ENCODE measurements at places on chromosomes 1 and 21.

GRCh38 chr1:169928438-169929209, 34.9 kb upstream of the SCYL3 start:
- DNase-seq: no peak

DNA sequence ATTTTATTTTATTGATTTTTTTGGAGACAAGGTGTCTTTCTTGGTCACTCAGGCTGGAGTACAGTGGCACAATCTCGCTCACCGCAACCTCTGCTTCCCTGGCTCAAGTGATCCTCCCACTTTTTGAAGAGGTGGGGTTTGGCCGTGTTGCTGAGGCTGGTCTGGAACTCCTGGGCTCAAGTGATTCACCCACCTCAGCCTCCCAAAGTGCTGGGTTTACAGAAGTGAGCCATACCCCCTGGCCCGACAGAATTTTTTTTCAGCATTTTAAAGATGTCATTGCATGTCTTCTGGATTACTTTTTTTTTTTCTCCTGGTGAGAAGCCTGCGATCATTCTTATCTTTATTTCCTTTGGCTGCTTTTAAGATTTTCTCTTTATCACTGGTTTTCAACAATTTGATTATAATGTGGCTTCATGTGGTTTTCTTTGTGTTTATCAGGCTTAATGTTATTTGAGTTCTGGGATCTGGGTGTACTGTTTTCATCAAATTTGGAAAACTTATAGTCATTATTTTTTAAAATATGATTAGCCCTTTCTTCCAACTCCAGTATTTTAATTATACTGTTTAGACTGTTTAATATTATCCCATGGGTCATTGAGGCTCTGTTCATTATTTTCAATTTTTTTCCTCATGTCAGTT, 23.1 kb upstream of the PTBP2 start:
- DNase-seq: no peak

- no peak for DNase-seq
Measured at GRCh38 chr1:166843769-166844596, 4.7 kb downstream of the POGK start.

DNA sequence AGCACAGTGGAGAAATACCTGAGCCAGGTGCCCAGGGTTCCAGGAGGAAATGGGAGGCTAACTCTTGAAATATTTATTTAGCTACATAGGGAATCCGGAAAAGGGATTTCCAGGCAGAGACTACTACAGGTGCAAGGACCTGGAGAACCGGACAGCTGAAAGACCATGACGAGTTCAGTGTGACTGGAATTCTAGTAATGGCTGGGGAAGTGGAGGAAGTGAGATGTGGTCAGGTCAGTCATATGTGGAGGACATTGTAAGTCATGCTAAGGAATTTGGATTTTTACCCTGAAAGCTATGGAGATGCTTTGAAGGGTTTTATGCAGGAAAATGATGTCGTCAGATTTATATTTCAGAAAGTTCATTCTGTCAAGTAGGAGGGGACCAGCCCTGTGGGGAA, 1.8 kb downstream of the CAP1 start:
- DNase-seq: no peak

DNA sequence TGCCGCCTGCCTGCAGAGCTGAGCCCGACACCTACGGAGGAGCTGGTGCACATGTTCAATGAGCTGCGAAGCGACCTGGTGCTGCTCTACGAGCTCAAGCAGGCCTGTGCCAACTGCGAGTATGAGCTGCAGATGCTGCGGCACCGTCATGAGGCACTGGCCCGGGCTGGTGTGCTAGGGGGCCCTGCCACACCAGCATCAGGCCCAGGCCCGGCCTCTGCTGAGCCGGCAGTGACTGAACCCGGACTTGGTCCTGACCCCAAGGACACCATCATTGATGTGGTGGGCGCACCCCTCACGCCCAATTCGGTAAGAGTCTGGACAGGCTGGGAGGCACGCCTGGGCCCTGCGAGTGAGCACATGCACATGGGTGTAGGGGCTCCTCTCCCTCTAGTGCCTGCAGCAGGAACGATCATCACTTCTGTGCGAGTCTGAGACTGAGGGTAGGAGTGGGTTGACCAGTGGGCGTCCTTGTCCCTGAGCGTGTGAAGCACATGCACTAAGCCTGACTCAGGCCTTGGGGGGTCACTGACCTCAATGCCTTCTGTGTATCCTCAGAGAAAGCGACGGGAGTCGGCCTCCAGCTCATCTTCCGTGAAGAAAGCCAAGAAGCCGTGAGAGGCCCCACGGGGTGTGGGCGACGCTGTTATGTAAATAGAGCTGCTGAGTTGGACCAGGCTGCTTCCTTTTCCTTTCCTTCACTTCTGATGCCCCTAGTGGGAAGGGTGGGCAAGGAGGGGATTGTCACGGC, 6.9 kb downstream of the DMAP1 start:
- DNase-seq: no peak

DNA sequence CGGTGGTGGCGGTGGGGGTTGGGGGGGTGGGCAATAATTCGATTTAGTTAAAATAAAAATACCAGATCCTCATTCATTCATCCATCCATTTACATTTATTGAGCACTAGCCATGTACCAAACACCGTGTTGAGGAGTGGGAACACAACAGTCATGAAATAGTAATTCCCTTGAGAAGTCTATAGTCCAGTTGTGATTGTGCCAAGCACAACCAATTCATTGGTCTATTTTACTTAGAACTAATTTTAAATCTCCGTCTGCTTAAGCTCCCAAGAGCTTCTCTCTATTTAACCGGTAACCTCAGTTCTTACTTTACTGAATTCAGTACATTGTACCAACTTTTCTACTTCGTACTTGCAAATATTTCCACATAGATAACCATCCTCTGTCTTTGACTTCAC, 38.4 kb downstream of the WARS2 start:
- DNase-seq: no peak

DNA sequence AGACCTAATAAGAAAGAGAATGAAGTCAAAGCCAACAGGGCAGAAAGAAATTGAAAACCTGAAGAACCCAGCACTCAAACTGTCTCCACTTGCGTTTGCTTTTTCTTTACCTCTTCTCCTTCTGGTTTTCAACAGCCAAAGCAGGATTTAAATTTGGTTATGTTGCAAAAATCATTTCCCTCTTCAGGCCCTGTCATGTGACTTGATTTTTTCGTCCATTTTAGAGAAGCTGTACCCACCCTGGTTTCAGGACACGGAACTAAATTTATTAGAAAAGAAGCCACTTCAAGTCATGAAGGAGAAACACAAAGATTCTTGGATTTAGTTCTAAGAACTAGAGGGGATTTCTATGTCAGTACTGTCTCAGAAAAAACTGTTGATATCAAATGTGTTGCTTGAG, 1.0 kb upstream of the SYNJ1 start:
- no peak for DNase-seq

- DNase-seq: no peak
Measured at GRCh38 chr1:197837911-197838310, 62.6 kb upstream of the DENND1B start.

GRCh38 chr1:156809711-156810366, 6.8 kb downstream of the SH2D2A start:
- no peak for DNase-seq

GRCh38 chr1:155263067-155263466, 907 bp upstream of the SCAMP3 start:
- no peak for DNase-seq

DNA sequence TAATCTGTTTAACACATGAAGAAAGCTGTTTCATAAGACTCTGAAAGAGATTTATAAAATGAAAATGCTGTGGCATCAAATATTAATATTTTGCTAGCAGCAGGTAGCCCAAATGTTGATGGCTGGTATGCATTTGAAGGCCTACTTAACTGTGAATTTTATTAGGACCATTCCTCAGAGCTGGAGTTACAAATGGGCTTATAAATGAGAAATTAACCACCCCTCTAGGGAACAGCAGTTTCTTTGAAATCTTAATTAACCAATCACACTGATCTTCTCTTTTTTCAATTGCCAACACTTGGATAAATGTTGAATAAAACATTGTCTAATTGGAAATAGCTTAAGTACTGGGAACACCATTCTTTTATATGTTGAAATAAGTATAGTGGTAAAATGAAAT, 129.9 kb downstream of the GPR52 start:
- no peak for DNase-seq
